ENCODE measurements at places on chromosomes 1 and 21.
A peak's percentile ranks its signal among the peaks of the same experiment; 100 is the strongest.

GRCh38 chr1:85584923-85585322, 4.4 kb downstream of the CCN1 start:
- no peak for DNase-seq

- no peak for DNase-seq
Measured at GRCh38 chr1:199352351-199352750, 675.2 kb upstream of the NR5A2 start.

DNA sequence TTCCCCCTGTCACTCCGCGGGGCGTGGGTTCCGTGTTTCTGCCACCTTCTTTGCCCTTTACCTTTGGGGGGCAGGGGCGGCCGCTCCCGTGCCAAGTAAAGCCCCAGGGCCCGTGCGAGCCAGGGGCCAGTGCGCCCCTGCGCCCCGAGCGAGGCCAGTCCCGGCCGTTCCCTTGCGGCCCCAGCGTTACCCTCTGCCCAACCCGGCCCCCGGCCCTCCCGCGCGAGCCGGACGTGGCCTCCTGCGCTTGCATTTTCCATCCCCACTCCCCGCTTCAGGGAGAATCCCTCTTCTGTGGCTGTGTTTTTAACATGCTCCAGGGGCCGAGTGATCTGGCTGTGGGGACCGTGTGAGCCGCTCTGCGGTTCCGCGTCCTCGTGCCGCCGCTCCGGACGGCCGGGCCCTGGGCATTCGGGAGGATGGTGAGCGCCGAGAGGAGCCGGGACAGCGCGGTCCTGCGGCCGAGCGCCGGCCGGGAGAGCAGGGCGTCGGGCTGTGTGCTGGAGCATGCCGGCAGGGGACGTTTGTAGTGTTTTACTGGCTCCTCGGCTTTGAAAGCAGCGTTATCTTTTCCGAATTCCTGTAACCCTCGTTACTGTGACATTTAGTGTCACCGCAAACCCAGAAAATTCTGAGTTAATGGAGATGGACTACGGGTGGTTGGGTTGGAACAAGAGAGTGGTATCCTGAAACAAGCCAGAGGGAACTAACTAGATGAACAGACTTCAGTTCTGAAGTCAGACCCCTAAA, 1.0 kb downstream of the GALNT2 start:
- DNase-seq: peak; percentile 72

DNA sequence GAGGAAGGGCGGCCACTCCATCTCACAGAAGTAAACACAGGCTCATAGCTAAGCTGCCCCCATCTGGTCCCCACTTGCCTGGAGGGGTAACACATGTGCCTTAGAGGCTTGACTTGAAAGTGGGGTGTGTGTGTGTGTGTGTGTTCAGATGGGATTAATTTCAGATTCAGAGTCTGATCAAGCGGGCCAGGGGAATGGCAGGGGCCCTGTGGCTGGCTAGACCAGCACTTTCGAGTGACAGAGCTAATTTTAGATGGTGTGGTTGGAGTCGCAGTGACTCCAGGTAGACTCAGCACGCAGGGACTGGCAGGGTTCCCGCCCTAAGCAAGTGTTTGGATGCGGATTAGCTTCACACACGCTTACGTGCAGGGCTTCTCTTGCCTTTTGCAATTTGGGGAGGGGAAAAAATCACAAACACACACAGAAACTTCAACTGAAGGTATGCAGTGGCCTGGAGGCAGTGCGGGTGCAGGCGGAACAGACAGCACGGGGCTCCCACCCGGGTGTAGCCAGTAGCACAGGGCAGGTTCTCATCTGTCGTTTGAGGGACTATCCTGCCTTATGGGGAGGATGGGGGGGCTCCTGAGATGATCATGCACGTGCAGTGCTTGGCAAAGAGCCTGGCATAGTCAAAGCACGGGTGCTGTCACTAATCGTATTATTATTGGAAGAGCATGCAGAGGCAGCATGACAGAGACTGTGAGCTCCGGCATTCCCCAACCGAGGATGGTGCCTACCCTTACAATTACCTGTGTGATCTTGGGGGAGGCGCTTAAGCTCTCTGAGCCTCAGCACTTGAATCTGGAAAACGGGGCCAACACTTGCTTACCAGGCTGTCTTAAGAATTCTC, 1.3 kb downstream of the EDN2 start:
- DNase-seq: no peak

GRCh38 chr1:75134647-75135572, 722 bp downstream of the LHX8 start:
- no peak for DNase-seq

GRCh38 chr1:183670169-183670568, 17.1 kb upstream of the APOBEC4 start:
- no peak for DNase-seq

DNA sequence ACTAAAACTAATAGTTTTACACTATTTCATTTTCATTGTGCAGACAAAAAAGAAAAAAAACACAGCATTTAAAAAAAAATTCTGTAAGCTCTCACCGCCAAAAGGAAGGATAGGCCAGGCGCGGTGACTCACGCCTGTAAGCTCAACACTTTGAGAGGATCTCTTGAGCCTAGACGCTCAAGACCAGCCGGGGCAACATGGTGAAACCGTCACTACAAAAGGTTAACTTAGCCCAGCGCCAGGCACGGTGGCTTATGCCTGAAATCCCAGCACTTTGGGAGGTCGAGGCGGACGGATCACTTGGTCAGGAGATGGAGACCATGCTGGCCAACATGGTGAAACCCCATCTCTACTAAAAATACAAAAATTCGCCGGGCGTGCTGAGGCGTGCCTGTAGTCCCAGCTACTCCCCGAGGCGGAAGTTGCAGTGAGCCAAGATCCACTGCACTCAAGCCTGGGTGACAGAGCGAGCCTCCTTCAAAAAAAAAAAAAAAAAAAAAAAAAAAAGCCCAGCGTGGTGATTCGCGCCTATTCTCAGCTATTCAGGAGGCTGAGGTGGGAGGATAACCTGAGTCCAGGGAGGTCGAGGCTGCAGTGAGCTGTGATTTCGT, 14.3 kb upstream of the SPEN start:
- DNase-seq: peak; percentile 20

DNA sequence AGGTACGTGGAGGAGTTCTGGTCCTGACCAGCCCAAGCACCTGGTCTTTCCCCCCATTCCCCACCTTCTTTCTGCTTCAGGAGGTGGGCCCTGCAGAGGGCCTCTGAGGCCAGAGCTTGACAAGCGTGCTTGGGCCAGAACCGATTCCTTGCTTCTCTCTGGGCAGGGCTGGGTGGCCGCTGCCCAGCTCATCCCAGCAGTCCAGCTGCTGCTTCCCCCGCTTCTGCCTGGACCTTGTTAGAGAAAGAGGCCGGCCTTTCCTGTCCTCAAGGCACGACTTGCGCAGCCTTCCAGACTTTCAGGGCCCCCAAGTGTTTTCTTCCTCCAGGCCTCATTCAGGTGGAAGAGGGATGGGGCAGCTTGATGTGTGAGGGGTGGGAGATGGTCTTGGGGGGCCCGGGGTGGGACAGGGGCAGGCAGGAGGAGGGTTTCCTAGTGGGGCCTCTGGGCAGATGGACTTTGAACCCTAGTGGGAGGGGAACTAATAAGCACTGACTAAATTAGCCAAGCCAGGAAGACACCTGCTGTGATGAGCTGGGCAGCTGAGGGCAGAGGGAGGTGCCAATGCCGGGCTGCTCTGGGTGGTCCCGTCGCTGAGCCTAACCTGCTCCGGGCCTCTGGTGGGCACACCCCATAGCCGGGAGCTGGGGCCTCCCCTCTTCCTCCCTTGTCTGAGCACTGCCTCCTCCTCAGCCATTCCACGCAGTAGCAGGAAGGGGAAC, 36.5 kb downstream of the ARHGEF10L start:
- no peak for DNase-seq

DNA sequence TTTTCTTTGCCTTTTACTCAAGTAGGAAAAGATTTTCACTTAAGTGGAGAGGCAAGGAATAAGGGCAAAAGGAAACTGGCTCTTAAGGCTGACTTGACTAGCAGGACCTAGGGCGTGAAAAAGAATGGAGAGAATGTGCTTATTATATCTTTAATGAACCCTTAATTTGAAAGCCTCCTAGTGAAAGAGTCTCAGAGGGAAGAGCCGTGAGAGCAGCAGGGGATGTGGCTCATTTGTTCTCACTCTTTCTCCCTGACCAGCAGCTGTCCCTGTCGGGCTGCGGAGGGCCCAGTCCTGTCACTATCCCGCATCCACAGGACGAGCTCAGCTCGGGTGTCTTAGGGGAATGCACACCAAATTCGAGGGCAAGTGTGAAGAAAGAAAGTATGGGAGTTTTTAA, 180.1 kb downstream of the EDEM3 start:
- DNase-seq: no peak

DNA sequence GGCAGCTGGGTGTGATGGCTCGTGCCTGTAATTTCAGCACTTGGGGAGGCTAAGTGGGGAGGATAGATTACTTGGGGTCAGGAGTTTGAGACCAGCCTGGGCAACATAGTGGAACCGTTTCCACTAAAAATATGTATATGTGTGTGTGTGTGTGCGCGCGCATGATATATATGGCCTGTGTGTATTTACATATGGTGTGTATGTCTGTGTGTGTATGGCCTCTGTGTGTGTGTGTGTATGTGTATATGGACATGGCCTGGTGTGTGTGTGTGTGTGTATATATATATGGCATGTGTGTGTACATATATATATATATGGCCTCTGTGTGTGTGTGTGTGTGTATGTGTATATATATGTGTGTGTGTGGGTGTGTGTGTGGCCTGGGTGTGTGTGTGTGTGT, 16.0 kb upstream of the SLC2A7 start:
- DNase-seq: no peak

- no peak for DNase-seq
Measured at GRCh38 chr1:30695439-30695841, 27.9 kb downstream of the MATN1 start.

DNA sequence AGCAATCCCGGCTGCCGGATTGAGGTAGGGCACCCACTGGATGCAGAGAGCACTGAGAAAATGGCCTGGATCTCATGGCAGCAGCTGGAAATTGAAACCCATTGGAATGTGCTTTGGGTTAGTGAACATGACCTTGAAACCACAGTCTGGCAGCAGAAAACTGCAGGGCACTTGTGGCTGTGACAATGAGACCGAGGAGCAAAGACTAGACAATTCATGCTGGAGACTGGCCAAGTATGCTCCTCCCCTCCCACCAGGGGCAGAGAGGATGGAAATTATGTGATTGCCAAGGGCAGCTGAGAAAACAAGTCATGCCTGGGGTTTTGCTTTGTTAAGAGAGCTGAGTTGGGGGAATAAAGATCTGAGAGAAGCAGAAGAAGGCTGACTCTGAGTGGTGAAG, 60.7 kb downstream of the ZNF697 start:
- DNase-seq: no peak

GRCh38 chr1:7509598-7509997, 261.5 kb upstream of the VAMP3 start:
- no peak for DNase-seq

- DNase-seq: peak; percentile 30
Measured at GRCh38 chr1:226984521-226985238, 44.6 kb downstream of the COQ8A start.

- no peak for DNase-seq
Measured at GRCh38 chr1:77538956-77539518, 143.4 kb downstream of the ZZZ3 start.

DNA sequence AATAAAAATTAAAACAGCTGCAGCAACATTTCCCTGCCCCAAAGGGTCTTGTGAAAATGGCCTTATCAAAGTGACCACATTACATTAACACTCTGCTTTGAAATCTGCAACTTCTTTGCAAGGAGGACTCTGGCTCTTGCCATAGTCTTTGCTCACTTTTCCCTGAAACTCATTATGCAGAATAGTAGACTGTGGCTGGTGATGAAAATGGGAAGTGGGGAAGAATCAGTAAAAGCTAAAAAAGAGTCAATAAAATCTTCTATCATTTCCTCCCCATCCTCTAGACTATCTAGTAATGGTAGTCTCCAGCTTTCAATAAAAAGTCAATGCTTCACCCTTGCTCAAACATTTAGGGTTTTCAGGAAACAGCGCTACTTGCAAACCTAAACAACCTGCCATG, 18.6 kb upstream of the NUP133 start:
- no peak for DNase-seq

DNA sequence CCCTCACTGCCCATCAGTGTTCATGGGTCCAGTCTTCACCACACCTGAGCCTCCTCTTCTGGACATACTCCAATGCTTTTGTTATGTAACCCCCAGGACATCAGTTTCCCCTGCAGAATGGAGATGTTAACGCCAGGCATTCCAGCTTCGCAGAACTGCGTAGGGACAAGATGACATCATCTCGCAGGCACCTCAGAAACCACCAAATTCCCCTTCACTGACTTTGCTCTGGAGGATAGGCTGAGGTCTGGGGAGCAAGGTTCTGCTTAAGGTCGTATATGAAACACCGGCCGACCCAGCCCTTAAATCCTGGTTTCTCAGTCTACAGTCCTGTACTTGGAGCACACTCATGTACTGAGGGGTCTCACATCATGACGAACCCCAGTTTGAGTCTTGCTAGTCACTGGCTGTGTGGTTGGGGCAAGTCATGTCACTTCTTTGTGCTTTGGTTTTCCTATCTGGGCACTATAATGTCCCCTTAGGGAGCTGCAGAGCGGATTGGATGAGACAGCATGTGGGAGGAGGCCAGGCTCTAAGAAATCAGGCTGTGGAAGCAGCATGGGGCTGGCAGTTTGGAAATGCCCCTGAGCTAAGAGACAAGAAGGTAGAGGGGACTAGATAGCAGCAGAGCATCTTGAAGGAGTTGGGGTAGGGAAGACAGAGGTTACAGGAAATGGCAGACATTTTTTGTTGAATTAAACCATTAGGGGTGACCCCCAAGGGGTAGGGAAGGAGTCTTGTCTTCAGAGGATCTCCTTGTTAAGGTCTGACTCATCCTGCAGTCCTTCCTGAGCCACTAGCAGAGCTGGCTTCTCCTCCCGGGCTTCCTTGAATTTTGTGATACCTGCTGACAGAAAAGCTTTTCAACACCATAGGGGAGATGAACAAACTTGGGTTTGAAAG, 138.3 kb downstream of the FOXD2 start:
- DNase-seq: no peak

DNA sequence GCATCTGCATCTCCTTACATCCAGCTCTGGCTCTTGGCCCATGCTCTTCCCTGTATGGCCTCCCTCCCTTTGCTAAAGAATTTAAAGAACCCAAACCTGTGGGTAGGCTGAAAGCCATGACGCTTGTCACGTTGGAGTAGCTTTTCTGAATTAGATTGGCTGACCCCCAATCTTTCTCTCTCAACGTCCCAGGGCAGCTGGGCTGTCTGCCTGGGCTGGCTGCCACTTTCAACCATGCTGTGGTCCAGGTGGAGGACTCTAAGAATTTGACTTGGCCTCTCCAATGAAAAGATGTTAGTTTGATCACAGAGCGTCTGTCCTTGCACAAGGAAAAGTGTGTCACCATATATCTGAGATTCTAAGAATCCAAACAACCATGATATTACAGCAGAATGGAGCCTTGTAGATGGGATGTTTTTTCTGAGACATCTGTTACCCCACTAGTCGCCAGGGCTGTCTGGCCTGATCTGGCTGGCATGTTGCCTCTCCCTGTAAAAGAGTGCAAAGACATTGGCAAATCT, 6.5 kb upstream of the IGSF3 start:
- DNase-seq: no peak

DNA sequence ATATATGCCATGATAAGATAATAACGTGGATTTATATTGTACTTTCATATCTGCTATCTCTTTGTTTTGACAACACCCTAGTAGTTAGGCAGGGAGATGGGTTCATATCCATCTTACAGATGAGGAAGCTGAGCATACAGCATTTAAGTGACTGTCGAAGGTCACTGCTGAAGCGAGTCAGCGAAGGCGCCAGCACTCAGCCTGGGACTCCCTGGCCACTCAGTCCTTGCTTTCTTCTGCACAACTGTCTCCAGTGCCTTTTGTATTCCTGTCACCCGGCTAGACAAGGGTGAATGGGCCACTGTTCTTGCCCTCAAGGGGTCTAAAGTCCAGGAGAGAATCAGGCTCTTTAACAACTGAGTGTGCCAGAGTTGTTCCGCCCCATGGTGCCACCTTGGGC, 3.1 kb downstream of the ARHGEF10L start:
- DNase-seq: no peak

GRCh38 chr1:182674346-182675246, 9.8 kb downstream of the RGS8 start:
- no peak for DNase-seq
